Memory B cell (primary cell): ENCODE measurements at places on chromosomes 6 and 20.

DNA sequence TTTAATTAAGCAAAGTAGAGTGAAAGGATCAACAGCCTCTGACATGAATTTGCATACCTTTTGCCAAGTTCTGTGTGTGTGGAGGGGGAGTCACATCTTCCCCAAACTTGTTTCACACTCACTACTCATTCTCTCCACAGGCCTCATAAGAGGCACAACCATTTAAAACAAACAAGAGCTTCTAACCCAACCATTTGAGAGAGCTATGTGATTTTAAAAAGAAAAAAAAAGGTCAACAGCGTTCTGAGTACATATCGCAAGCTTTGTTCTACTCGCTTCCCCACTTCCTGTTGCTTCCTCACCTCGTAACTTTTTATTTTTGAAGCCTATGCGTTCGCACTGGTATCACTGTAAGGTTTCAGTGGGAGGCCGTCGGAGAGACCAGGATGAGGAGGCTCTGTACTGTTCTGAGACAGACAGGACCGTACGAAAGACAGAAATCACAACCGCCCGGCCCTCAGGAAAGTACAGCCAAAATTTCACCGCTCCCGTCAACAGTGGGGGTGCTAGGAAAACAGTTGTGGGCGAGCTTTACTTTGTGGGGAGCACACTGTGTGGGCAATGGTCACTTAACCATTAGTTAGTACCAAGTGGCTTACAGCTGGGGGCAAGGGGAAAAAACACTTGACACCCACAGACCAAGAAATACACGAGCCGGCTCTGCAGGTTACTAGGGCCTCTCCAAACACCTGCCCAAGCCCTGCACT, 61.3 kb downstream of the TRERF1 start:
- peak overlapping the region; percentile 82 for H3K4me3 ChIP-seq
- H3K27me3 ChIP-seq: no peaks in the 10 kb centered on the region
- peak overlapping the region; percentile 98 for H3K27ac ChIP-seq
- no peaks in the 10 kb centered on the region for H3K36me3 ChIP-seq

DNA sequence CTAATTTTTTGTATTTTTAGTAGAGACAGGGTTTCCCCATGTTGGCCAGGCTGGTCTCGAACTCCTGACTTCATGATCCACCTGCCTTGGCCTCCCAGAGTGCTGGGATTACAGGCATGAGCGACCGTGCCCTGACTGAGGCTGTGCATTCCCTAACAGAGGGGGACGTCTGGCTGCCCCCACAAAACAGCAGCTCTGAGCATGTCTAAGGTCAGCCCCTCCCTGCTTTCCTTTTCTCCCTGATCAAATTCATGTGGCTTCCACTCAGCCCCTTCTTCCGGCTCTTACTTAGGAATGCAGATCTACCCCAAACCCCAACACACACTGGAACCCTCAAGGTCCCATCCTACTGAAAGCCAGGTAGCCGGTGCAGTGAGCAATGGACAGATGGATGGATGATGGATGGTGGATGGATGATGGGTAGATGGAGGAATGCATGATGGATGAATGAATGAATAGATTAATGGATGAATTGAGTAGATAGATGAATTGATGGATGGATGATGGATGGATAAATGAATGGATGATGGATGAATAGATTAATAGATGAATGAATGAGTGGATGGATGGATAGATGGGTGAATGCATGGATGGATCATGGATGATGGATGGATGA, 91.5 kb upstream of the BHLHE23 start:
- no peaks in the 10 kb centered on the region for H3K36me3 ChIP-seq
- peaks cover 3% of the 10 kb centered on the region for H3K4me1 ChIP-seq
- no peak for DNase-seq
- H3K4me3 ChIP-seq: no peak overlapping the region
- no peak overlapping the region for H3K27ac ChIP-seq

- peaks cover 9% of the 10 kb centered on the region for H3K27me3 ChIP-seq
- peaks cover 2% of the 10 kb centered on the region for H3K4me1 ChIP-seq
- H3K27ac ChIP-seq: no peak overlapping the region
- no peaks in the 10 kb centered on the region for H3K36me3 ChIP-seq
Observed at GRCh38 chr20:20079102-20079784, 26.9 kb downstream of the CFAP61 start.

DNA sequence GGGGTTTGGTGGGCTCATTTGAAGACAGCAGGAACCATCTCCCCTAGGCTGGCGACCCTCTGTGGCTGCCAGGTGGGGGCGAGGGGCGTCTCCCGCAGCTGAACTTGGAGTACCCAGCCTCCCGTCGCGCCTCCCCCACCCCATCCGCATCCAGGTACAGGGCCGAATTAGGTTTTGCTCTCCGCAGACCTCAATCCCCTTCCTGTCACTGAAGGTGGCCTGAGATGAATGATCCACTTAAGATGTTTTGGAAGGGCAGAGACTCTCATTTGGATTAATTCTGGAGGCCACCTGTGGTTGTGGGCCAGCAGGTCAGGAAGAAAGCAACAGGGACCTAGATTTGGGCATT, 493 bp downstream of the CD83 start:
- peaks cover 10% of the 10 kb centered on the region for H3K36me3 ChIP-seq
- peak overlapping the region; percentile 98 for H3K27ac ChIP-seq
- no peak for DNase-seq

DNA sequence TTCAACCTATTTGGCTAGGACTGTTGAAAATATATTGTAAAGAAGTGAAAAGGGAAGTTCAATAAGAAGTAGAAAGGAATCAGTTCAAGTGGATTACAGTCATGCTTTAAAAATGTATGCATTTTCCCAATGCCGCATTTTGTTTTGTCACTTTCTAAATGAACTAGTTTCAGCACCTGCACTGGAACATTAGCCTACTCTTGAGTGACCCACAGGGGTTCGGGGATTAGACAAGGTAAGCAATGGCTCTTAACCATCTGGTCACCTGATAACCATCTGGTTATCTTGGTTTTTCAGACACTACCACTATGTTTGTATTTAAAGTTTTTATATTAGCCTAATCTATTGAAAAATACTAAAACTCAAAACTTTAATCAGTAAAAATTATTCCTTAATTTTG, 97.6 kb downstream of the CD164 start:
- peaks cover 7% of the 10 kb centered on the region for H3K27me3 ChIP-seq
- no peaks in the 10 kb centered on the region for H3K36me3 ChIP-seq
- no peaks in the 10 kb centered on the region for H3K4me1 ChIP-seq
- no peak overlapping the region for H3K4me3 ChIP-seq

DNA sequence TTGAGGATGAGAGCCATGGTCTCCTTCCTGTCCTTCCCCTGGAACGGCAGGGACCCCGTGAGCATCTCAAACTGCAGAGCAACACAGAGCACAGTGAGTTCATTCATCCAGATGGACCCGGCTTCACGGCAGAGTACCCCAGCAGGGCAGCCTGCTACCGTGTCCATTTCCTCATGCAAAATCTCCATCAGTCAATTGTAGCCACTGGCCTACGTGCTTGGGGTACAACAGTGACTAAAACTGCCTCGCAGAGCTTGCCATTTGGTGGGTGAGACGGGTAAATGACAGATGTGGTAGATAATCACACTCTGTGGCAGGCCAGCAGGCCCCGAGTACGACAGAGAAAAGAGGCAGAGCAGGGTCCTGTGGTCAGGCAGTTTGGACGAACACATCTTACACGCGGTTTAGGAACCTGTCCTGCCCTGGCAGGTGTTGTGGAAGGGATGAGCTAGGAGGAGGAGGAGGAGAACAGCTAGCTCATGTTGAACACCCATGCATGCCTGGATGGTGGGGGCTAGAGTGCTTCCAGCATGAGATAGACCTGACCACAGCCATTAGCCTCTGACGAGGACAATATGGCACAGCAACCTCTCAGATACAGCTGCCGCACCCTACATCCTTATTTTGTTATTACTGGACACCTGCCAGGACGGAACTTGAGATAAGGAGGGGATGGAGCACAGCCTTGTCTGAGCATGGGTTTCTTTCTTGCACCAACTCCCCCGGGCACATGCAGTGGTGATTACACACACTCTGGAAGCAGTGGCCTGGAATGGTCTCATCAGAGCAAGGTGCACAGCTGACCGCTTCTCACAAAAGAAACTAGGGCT, 95.6 kb downstream of the RAMACL start:
- DNase-seq: no peak
- H3K27me3 ChIP-seq: no peaks in the 10 kb centered on the region
- H3K36me3 ChIP-seq: peaks cover 6% of the 10 kb centered on the region
- H3K4me3 ChIP-seq: no peak overlapping the region
- H3K4me1 ChIP-seq: peaks cover 11% of the 10 kb centered on the region

DNA sequence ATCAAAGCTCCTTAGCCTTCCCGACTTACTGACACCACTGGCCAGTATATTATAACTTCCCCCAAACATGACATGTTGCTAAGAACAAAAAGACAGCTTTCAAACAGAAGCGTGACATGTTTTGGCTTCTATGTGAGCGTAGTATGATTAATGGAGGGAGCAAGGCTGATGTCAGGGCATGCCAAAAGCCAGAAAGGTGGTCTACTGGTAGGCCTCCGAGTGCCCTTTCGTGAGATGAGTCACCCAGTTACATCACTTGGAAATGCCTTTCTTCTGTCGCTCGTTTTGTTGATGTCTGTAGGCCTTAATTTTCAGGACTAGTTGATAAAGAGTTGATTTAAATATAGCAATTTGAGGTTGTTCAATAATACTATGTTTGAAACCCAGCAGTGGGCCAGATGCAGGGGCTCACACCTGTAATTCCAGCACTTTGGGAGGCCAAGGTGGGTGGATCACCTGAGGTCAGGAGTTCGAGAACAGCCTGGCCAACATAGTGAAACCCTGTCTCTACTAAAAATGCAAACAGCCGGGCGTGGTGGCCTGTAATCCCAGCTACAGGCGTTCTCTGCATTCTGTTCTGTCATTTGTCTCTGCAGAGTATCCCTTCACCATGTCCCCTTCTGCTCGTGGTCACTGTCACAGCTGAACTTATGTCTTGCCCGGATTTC, 53.3 kb downstream of the CNKSR3 start:
- no peaks in the 10 kb centered on the region for H3K4me1 ChIP-seq
- DNase-seq: no peak
- peaks cover 4% of the 10 kb centered on the region for H3K27me3 ChIP-seq

DNA sequence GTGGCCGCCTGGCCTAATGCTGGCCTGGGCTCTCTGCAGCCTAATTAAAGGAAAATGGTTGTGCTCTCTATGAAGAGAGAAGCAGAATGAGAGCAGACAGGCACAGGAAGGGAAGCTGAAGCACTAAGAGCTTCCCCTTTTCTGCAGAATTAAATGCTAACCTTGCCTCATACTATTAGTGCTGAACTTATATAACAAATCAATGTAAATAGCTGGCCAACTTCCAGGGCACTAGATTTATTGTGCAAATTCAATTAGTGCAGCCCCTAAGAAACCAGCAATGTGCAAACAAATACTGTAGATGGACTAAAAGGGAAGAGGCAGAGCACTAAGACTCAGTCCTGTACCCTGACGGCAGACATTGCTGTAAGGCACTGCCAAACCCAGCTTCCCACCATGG, 36.1 kb upstream of the INSM1 start:
- H3K36me3 ChIP-seq: no peaks in the 10 kb centered on the region
- DNase-seq: no peak
- H3K4me3 ChIP-seq: no peak overlapping the region
- H3K27ac ChIP-seq: no peak overlapping the region

DNA sequence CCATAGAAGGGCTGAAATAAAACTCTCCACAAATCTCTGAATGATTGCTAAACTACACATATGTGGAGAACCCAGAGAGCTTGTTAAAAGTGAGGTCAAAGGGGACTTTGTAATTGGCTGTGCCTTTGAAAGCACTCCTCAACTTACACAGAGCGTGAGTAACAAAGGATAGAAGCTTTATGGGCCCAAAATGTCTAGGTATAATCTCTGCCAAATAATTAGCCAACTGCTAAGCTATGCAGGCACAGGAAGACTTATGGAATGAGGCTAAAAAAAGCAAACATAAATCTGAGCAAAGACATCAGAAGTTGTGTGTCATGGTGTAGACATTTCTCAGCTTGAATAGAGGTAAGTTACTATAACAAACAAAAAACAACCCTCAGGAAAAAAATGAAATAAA, 23.3 kb upstream of the UST start:
- H3K27ac ChIP-seq: no peak overlapping the region
- no peak overlapping the region for H3K4me3 ChIP-seq
- DNase-seq: no peak
- H3K4me1 ChIP-seq: no peaks in the 10 kb centered on the region
- H3K36me3 ChIP-seq: peaks cover 5% of the 10 kb centered on the region
- H3K27me3 ChIP-seq: peaks cover 5% of the 10 kb centered on the region

DNA sequence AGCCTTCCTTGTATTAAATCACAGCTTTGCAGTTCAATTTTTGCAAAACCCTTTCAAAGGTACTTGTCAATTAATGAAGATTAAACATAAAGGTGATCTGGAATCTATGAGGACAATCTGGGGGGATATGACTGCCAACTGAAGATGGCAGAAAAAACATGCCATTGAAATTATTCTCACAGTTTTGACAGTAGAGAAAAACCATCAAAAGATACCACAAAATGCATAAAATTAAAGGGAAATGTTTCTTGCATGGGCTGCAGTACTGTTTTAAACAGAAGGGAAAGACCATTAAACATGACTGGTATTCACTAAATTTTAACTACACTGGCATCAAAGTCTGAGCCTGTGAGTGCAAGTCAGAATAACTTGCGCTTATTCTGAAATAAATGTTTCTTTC, 194.2 kb downstream of the ATXN1 start:
- peaks cover 9% of the 10 kb centered on the region for H3K4me1 ChIP-seq
- no peak overlapping the region for H3K27ac ChIP-seq
- H3K36me3 ChIP-seq: peaks cover 5% of the 10 kb centered on the region

DNA sequence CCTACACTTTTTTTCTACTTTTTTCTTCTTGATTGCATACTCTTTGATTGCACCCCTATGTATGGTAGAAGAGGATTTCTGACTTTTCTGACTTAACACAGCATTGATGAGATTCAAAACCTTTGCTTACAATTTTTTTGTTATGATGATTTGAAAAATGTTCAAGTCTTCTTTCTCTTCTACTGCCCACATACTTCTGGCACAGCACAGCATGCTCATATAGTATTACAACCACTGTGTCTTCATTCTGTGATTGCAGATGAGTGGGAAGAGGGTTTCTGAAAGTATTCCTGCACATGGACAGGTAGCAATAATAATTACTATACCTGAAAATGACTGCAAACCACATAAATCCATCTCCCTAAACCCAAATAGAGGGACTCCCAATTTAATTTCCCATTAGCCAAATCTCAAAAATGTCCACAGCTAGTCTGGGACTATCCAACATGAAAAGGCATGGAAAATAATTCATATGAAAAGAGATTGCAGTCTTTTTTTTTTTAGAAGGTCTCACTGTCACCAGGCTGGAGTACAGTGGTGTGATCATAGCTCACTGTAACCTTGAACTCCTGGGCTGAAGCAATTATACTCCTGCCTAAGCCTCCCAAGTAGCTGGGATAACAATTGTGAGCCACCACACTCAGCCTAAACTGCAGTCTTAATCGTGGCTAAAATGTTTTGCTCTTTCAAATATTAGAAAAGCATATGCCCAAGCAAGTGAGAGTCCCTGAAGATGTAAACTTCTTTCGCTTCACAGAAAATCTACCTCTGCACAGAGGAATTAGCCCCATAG, 15.9 kb upstream of the TENT5A start:
- H3K36me3 ChIP-seq: no peaks in the 10 kb centered on the region
- H3K4me1 ChIP-seq: no peaks in the 10 kb centered on the region
- no peak overlapping the region for H3K4me3 ChIP-seq
- no peak for DNase-seq
- peaks cover 3% of the 10 kb centered on the region for H3K27me3 ChIP-seq

- no peak for DNase-seq
- peaks cover 11% of the 10 kb centered on the region for H3K27me3 ChIP-seq
- no peaks in the 10 kb centered on the region for H3K4me1 ChIP-seq
Observed at GRCh38 chr6:144955859-144956258, 670.7 kb downstream of the UTRN start.
